ENCODE measurements at places on chromosomes 3 and 15. TPM values are rescaled to one million over a fixed set of nuclear protein-coding genes. Genes with fewer than 3 reads are reported as not detected.

The BRPF1 gene
- total RNA-seq = 3.5 TPM

The LMAN1L gene
- not detected for total RNA-seq

The MOBP gene
- not detected for total RNA-seq

The VPS13C gene
- 17.5 TPM for total RNA-seq

The SST gene
- not detected for total RNA-seq

The STRA6 gene
- not detected for total RNA-seq

DNA sequence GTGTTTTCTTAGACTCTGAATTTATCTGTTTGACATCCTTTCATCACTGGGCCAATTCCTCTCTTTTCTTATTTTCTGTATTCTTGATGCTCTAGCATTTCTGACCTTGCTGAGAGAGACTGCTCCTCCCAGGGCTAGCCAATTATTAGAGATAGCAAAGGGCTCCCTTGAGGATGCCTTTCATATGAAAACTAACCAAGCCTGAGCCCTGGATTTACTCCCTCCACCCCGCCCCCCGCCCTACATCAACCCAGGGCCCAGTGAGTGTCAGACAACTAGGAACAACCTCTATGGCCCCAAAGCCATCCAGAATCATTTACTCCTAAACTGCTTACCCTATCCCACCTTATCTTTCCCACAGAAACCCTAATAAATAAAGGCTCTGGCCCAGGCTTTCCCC is 69.7 kb upstream of the LARS2 start:
- H3K4me1 ChIP-seq = no peaks in the 10 kb centered on the region
- no peaks in the 10 kb centered on the region for H3K36me3 ChIP-seq
- DNase-seq = no peak
- no peak overlapping the region for H3K27ac ChIP-seq

GRCh38 chr3:9311228-9311627 is 51.6 kb upstream of the THUMPD3 start:
- DNase-seq = no peak
- H3K4me3 ChIP-seq = no peak overlapping the region
- no peak overlapping the region for H3K27ac ChIP-seq
- H3K4me1 ChIP-seq = no peaks in the 10 kb centered on the region

DNA sequence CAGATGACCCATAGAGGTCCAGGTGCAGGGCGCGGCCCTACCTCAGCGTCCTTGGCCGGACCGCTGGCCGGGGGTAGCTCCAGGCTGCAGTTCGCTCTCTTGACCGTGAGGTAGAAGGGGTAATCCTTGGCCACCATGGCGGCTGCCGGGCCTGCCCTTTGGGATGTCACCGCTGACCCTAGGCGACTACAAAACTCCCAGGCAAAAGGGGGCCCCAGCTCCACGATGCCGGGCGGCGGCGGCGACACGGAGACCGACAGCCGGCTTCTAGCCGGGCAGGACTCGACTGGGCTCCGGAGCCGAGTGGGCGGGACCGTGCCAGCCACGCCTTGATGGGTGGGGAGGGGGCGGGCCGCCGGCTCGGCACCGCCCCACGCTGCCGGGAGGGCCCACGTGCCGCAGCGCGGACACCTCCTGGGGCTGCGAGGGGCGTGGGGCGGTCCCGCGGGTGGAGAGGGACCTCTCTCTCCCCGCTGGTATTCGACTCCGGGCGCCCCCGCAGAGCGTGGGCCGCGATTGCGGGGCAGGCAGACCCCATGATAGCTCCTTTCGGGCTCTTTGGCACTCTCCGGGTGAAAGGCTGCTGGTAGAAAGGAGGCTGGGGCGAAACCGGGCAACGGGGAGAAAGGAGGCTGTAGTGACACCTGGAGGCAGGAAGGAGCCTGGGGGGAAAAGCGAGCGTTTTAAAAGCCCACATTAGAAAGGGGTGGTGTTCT is at the start of gene ARHGEF3:
Gene ARHGEF3, minus strand, starts transcription at position 288 of the 716 bp plus-strand sequence. Its CDS starts 151 bp downstream, at position 137.
- no peaks in the 10 kb centered on the region for H3K36me3 ChIP-seq
- peak within 1 kb of the TSS; percentile 67 for H3K4me3 ChIP-seq
- no peaks in the 10 kb centered on the region for H3K4me1 ChIP-seq
- no peaks in the 10 kb centered on the region for H3K27me3 ChIP-seq
- H3K27ac ChIP-seq = peak within 1 kb of the TSS; percentile 30
- peak; percentile 89 for DNase-seq

DNA sequence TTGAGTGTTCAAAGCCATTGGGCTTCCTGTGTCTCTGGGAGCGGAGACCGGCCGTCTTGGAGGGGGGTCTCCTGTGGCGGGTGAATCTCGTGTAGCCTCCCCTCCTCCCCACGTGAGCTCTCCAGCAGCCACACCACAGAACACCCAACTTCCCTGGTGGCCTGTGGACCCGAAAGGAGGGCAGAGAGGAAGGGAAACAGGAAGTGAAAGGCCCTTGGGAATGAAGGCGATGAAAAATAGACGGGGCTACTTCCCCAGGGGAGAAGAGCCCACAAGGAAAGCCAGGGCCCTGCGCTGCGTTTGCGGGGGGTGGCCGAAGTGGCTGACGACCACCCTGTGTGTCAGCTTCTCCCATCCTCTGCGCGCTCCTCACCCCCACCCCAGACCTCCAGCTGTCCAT is 5.4 kb downstream of the ANKRD63 start:
- no peaks in the 10 kb centered on the region for H3K36me3 ChIP-seq
- no peak overlapping the region for H3K4me3 ChIP-seq
- DNase-seq = no peak
- no peaks in the 10 kb centered on the region for H3K4me1 ChIP-seq
- H3K27ac ChIP-seq = no peak overlapping the region
- H3K27me3 ChIP-seq = peaks cover 19% of the 10 kb centered on the region

- H3K4me1 ChIP-seq = no peaks in the 10 kb centered on the region
- H3K36me3 ChIP-seq = no peaks in the 10 kb centered on the region
- no peak overlapping the region for H3K27ac ChIP-seq
- DNase-seq = no peak
These were observed 57.6 kb upstream of the FXR1 start for GRCh38 chr3:180854887-180855286.

GRCh38 chr3:148546959-148547358 is 150.7 kb upstream of the AGTR1 start:
- DNase-seq = no peak
- no peaks in the 10 kb centered on the region for H3K4me1 ChIP-seq
- H3K27ac ChIP-seq = no peak overlapping the region

- DNase-seq = no peak
- no peaks in the 10 kb centered on the region for H3K4me1 ChIP-seq
- no peaks in the 10 kb centered on the region for H3K27me3 ChIP-seq
- H3K36me3 ChIP-seq = no peaks in the 10 kb centered on the region
- no peak overlapping the region for H3K27ac ChIP-seq
- H3K4me3 ChIP-seq = no peak overlapping the region
These were observed 44.7 kb upstream of the NR2C2 start for GRCh38 chr3:14902719-14903118.

GRCh38 chr15:96274698-96275097 is 55.8 kb upstream of the NR2F2 start:
- no peaks in the 10 kb centered on the region for H3K36me3 ChIP-seq
- no peak for DNase-seq
- no peaks in the 10 kb centered on the region for H3K4me1 ChIP-seq

- no peak overlapping the region for H3K4me3 ChIP-seq
- H3K27ac ChIP-seq = no peak overlapping the region
- H3K36me3 ChIP-seq = no peaks in the 10 kb centered on the region
- no peaks in the 10 kb centered on the region for H3K4me1 ChIP-seq
These were observed 276.2 kb upstream of the CTNNB1 start for GRCh38 chr3:40923143-40923542.

DNA sequence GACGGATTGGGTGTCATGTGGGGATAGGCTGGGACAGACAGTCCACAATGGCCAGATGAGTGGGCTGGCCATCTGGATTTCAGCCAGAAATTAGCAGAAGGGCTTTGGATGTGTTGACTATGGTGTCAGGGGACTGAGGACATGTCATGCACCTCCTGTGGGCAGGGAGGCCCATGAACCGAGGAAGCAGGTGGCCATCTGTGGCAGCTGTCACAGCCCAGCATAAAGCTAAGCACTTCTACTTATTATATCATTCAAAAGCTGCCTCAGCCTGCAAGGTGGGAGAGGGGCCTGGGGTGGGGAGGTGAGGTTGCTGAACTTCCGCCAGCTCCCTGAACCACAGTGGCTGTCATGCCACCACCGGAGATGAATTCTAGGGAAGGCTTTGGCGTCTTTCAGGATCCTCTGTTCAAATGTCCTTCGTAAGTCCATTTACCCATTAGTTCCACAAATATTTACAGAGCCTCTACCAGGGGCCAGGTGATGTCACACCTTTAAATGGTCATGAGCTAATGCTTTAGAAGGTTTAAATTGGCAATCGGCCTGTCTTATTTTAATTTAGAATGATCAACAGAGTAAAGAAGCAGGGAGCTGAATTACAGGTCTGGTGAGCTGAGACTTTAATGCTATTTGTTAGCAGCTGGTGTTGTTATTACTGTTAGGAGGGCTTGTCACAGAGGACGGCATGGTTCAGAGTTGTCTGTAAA is 23.6 kb upstream of the CAV3 start:
- no peak overlapping the region for H3K27ac ChIP-seq
- H3K36me3 ChIP-seq = no peaks in the 10 kb centered on the region
- no peaks in the 10 kb centered on the region for H3K4me1 ChIP-seq
- H3K27me3 ChIP-seq = no peaks in the 10 kb centered on the region
- no peak for DNase-seq
- no peak overlapping the region for H3K4me3 ChIP-seq

- H3K27me3 ChIP-seq = no peaks in the 10 kb centered on the region
- no peak overlapping the region for H3K4me3 ChIP-seq
- no peak overlapping the region for H3K27ac ChIP-seq
- H3K36me3 ChIP-seq = no peaks in the 10 kb centered on the region
These were observed 98.9 kb downstream of the C3orf38 start for GRCh38 chr3:88248658-88249057.

DNA sequence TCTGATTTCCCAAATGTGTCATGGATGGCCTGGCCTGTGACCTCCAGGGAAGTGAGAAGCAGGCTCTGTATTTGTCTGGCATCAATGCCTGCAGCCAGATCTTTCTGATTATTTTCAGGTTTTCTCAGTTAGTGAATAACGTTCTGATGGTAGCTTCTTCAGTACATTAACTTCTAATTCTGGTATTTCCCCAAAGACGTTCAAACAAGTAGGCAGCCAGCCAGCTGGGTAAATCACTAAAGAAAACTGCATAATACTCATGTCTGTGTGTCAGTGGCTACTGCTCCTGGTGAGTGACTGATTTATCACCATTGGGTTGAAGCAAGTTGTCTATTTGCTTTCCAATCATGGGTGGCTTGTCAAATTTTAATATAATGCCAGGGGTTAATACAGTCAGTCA is 162.6 kb upstream of the PFN2 start:
- no peak overlapping the region for H3K4me3 ChIP-seq
- H3K27ac ChIP-seq = no peak overlapping the region
- no peak for DNase-seq
- no peaks in the 10 kb centered on the region for H3K4me1 ChIP-seq
